ENCODE measurements at places on chromosomes 2 and 18.
A peak's percentile ranks its signal among the peaks of the same experiment; 100 is the strongest.

DNA sequence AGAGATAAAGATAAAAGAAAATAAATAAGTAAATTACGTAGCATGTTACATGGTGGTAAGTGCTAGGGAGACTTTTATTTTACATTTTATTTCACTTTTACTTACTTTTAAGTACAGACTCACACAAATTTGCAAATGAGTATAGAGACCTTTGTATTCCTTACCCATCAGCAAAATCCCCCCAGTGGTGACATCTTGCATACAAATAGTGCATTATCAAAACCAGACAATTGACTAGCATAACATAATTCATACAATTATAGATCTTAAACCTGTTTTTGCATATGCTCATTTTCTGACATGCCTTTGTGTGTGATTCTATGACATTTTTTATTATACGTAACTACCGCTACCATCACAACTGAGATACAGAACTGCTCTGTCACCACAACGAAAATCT is 1099.4 kb downstream of the DPP10 start:
- no peak for DNase-seq

- DNase-seq: no peak
These were observed 95.3 kb upstream of the RNF152 start for GRCh38 chr18:61988100-61988499.

DNA sequence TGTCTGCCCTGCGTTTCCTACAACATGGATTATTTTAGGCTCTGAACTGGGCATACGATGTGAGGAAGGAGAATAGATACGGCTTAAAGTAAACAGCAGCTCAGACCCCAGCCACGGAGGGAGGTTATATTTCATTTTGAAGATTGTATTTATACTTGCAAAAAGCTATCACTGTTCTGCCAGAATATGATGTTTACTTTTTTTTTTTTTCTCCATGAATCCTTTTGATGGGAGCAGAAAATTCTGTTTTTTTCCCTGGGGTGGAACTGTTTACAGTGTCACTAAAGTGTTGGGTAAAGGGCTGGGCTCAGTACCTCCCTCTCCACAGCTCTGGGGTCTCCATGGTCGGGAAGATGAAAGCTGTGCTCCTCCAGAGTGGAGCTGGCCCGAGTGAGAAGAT is 13.1 kb downstream of the PCARE start:
- no peak for DNase-seq

- DNase-seq: no peak
These were observed 39.0 kb downstream of the EEF1B2 start for GRCh38 chr2:206198677-206199076.

GRCh38 chr2:225052703-225053102 is 10.4 kb upstream of the DOCK10 start:
- no peak for DNase-seq

GRCh38 chr2:227460070-227460485 is 11.9 kb upstream of the AGFG1 start:
- DNase-seq: peak; percentile 73

GRCh38 chr2:28352104-28352503 is 40.6 kb upstream of the FOSL2 start:
- DNase-seq: no peak

- DNase-seq: no peak
These were observed 234.1 kb downstream of the INSIG2 start for GRCh38 chr2:118322406-118322805.

- DNase-seq: no peak
These were observed 886.4 kb upstream of the CDH2 start for GRCh38 chr18:29063346-29063745.

DNA sequence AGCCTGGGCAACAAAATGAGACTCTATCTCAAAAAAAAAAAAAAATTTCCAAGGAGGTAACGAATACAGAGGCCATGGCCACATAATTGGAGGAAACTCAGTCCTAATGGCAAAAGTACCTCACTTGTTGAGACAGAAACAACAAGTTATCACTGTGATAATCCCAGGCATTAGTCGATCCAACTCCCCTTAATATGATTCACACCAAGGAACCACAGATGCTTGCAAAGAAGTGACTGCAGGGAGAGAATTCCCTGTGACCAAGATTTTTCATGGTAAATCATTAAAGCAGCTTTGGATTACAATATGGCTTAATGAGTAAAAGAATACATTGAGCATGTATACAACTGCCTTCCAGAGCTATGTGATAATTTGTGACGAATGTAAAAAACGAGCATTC is 80.4 kb upstream of the RNU4ATAC start:
- DNase-seq: no peak

- DNase-seq: no peak
These were observed 9.2 kb downstream of the SLC4A5 start for GRCh38 chr2:74333896-74334586.

GRCh38 chr2:234308813-234309195 is 188.1 kb downstream of the ARL4C start:
- DNase-seq: peak; percentile 66

- no peak for DNase-seq
These were observed 13.7 kb downstream of the NGEF start for GRCh38 chr2:232999354-232999753.

DNA sequence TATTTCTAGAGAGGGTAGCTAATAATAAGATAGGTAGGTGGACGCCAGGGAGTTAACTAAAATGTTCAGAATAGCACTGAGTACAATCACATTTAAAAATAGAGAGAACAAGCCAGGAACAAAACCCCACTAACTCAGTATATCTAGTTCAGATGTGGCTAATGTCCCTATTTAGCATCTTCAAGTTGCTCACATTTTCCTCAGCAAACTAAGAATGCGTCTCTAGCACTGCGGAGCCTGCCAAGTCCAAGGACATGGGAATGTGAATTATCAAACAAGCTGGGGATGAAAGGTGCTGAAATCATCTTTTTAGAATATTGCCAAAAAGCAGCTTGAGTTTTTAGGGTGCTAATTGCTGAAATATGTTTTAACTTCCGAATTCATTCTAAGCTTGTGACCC is 398.5 kb upstream of the FIGN start:
- DNase-seq: no peak

GRCh38 chr2:99875627-99876201 is 266.7 kb downstream of the AFF3 start:
- no peak for DNase-seq

DNA sequence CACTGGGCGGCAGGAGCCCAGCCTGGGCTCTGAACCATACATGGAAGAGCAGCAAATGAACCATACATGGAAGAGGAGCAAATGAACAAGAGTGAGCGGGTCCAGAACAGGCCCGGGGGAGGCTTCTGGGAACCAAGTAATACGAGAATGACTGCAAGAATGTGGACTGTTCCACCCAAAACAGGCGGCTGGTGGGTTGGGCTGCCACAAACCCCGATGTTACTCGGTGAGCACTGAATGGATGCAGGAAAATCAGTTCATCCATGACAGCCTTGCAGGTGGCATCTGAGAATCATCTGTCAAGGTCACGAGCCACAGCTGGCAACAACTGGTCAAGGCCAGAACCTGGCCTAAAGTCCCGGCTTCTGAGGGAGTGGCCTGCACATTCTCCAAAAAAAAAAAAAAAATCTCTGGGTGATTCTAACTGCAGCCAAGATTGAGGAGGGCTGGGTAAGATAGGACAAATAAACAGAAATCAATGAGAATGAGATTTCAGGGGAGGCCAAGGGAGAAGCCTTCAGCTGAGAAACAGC is 106.1 kb downstream of the ZNF516 start:
- DNase-seq: no peak

GRCh38 chr2:86087936-86088850 is 17.5 kb downstream of the POLR1A start:
- no peak for DNase-seq

GRCh38 chr2:196279541-196279940 is 108.2 kb upstream of the STK17B start:
- DNase-seq: no peak

- no peak for DNase-seq
These were observed 135.7 kb downstream of the NFATC1 start for GRCh38 chr18:79531386-79531785.

DNA sequence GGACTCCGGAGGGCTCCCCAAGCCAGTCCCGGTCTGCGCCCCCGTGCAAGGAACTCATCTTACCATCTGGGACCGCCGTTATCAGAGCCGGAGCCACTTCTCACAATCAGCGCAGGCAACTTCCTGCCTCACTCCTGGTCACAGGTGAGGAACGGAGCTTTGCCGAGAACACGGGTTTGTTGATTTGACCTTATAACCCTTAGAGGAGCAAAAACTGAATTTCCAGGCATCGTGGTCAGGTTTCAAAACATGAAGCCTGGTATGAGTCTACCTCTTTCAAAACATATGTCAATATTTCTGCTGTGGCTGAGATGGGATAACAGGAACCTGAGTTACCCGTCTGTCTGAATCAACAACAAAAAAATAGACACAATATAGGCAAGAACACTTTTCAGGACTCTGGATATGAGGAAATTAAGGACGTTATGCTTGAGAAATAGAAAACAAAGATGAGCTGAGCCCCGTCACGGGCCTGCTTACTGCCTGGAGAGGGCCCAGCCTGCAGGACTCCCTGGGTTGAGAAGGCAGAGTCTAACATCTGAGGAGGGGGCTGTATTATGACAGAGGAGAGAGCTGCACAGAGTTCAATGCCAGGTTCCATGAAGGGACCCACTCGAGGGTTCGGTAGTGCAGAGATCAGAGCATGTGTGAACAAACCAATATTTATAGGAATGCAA is 148.7 kb downstream of the NDUFA10 start:
- DNase-seq: no peak

DNA sequence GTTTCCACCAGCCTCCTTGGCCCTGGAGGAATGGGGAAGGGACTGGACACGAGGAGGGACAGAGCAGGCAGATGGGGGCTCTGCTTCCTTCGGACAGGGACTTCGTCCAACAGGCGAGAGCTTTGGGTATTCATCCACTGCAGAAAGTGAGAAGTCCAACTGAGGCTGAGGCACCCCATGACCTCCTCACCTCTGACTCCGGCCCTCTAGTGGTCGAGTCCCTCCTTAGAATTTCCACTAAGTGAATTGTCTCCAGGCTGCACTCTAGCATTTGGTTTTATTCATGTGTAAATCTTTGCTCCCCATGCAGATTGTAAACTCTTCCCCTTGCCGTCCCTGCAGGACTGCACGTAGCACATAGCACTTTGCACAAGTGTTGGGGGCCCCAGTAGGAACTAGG is 75.6 kb downstream of the TMEM247 start:
- DNase-seq: peak; percentile 44

DNA sequence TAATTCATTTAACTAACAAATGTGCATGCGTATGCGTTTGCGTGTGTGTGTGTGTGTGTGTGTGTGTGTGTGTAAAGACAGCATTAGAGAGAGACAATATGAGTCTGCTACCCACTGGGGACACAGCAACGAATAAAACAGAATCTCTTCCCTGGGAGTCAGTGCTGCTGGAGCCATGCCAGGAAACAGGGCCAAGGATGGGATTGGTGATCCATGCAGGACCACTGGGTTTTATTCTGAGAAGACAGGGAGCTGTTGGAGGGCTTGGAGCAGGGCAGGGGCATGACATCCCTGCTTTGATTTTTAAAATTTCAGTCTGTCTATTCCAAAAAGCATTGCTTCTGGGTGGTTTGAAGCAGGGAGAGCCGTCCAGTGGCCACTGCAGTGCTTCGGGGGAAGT is 62.9 kb downstream of the PDCL3 start:
- no peak for DNase-seq
